RPMI7951 (cell line): ENCODE measurements at places on chromosomes 6 and 20.

DNA sequence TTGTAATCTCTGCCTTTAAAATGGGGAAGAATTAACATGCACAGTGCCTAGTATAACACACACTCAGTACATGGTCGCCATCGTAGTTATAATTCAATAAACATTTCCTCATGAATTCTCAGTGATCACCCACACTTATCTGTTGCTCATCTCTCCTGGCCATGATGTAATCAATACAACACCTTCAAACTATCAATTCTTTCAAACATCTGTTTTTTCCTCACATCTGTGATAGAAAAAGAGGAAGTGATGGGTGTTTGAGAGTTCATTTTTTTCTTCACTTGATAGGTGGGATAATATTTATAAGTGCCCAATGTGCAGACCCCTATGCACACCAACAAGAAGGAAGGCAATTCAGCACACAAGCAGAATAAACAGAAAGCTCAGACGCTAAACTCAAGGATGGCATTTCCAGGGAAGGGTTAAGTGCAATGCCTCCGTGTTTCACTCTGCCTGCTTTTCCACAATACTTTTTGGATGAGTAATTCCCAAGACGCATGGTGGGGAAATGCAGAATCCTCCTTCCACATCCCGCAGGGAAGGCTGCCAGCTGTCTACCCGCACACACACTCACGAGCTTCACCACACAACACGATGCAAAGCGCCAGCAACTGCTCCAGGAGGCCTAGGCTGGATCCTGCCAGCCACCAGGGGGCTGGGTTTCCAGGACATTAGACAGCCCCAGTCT, 100.3 kb downstream of the GMPR start:
- DNase-seq, result peak; percentile 100

- DNase-seq, result no peak
These were observed 36.2 kb downstream of the ARHGAP18 start for GRCh38 chr6:129673748-129674147.

- no peak for DNase-seq
These were observed 363.5 kb downstream of the SYNE1 start for GRCh38 chr6:152273638-152274037.

DNA sequence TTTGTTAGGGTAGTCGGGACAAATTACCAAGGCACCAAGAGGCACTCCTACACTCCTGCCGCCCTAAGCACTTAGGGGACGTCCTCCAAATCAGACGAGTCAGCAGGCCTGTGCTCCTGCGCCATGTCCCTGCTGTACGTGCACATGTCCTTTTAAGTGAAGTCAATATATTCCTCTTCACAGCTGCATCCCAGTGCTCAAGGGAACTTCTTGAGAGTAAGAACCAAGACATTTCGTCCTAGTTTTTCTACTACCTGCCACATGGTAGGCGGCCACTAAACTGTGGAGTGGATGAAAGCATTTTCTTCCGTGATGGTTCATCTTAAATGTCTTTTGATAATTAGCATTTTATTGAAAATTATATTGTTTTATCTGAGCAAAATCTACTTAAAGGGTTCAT, 100.7 kb downstream of the RPP40 start:
- DNase-seq, result no peak
